Stimulated activated CD8-positive, alpha-beta memory T cell treated with anti-CD3 and anti-CD28 coated beads, Interleukin-12 subunit alpha, Interleukin-12 subunit beta, amount 100 ng/mL, for 1 hour (primary cell): ENCODE measurements at places on chromosomes 3 and 15.

DNA sequence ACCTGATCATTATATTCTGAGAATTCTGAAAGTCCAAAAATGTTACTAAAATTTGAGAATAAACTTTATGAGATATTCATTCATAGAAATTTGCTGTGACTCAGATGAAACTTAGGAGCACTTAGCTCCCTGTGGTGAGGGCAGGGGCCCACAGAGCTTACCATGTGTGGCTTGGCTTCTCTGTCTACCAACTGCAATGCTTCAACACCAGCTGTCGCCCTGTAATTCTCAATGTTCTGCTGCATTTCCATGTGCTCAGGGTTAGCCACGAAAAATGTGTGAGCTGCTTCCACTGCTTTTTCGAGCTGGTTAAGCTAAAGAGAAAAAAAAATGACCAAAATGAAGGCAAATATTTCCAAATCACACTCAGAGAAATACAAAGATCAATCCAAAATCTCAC is 125.6 kb downstream of the P3H2 start:
- no peak for DNase-seq

DNA sequence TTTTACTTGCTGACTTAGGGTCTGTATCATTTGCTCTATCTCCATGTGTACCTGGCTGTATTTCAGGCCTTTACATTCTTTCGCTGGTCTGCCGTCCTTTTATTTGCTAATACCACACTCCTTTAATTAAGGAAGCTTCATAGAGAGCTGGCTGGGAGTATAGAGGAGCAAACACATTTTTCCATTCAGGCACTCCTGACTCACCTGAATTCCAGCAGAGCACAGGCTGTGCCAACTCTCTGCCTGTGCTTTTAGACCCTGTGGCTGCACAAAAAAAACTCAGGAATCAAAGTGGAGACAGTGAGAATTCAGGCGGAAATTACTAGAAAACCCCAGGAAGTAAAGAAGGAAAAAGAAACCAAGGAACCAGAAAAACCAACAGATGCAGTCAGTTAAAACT is 29.0 kb upstream of the ATP10A start:
- no peak for DNase-seq

DNA sequence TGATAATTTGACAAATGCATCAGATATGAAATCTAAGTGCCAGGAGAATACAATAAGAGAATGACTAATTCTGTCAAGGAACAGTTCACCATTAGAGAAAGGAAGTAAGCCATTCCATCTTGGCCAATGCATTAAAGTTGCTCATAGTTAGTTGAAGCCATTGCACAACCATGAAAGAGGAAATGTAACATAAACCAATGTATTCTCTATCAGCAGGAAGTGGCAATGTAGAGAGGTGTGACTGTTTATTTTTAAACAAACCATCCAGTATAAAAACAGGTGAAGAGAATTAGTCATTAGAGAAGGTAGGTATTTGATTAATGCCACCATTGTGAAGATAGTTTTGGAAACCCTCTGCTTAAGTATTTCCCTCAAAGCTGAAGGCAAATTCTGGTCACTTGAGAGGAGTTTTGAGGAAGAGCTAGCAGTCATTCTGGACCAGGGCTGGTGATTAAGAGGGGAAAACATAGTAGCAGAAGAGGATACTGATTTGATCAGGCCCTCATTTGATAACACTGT is 10.7 kb upstream of the ANXA2 start:
- no peak for DNase-seq

GRCh38 chr3:13333236-13333897 is 86.8 kb downstream of the NUP210 start:
- no peak for DNase-seq

DNA sequence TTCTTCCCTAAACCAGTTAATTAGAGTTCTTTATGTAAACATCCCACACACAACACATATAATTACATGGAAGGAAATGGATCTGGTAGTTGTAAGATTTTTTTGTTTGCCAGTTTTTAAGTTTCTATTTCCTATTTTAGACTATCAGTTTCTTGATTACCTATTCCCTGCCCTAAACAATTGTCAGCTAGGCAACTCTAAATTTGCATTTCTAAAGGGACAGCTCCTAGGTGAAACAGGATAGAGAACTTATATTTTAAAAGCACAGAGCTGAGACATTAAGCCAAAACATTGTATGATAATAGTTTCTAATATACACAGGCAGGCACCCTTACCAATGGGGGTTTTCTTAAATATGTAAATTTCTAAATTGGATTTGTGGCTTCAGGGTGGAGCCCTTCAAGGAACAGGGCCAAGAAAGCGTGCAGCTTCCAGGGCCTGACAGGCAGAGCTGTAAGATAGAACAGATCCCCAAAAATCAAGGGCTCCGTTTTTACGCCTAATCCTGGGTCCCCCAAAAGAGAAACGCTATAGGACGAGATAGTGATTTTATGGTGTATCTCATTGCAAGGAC is 8.9 kb downstream of the LEKR1 start:
- DNase-seq: no peak

GRCh38 chr3:188868803-188869202 is 303.0 kb upstream of the TPRG1 start:
- DNase-seq: no peak

GRCh38 chr3:189466004-189466403 is 165.2 kb upstream of the TP63 start:
- DNase-seq: no peak

- no peak for DNase-seq
These were observed 28.4 kb downstream of the IRAK2 start for GRCh38 chr3:10192953-10193691.
